Dermis blood vessel endothelial cell (primary cell): ENCODE measurements at places on chromosomes 2 and 18. TPM values are rescaled to one million over a fixed set of nuclear protein-coding genes. Genes with fewer than 3 reads are reported as not detected.

Gene EVX2
- total RNA-seq, result not detected in 2 replicates

DNA sequence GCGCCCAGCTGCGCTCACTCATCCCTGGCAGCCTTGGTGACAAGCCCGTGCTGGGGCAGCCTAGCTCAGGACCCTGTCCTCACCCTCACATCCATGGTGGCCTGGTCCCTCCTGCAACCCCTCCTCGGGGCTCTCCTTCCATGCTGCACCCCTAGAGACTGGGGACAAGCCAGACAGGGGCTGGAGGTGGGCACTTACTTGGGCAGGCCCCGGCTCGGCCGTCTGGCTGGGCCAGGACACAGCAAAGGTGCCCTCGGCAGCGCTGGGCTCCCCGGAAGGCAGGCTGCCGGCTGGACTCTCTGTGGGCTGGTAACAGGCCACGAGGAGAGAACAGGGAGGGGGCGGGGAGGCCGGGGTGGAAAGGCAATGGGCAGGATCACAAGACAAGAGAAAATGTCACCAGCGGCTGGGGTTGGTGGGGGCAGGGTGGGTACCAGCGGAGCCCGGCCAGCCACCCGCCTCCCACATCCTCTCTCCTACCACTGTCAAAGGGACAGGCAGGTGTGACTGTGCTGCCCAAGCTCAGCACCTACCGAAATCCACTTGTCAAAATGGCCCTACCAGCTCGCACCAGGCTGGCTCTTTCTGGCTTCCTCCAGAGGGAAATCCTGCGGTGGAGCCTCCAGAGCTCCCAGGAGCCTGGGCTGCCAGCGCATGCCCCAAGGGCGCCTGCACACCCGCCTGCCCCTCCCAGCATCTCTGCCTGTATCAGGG is 54.7 kb downstream of the BIN1 start:
- DNase-seq, result no peak

Gene CCDC85A
- total RNA-seq, result 15.8 and 21.4 TPM in 2 replicates

- DNase-seq, result no peak
Observed at GRCh38 chr2:6202756-6203155, 510.6 kb downstream of the SOX11 start.

DNA sequence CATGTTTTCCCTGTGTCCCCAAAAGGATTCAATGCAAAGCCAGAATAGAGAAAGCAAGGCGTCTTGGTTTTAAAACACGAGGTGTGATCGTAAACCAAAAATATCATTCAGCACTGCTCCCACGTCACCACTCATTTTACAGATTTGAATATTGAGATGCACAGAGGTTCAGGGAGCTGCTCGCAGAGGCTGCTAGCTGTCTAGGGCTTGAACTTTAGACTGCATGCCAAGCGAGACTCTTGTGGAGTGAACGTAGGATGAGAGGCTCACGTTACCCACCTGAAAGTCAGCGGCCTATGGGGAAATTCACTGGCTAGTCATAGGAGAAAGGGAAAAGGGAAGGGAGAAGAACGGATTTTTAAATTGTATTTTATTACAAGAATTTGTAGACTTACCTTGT is 130.1 kb downstream of the MBP start:
- DNase-seq, result no peak

Gene UGT1A6
- 0.88 and 2.2 TPM in 2 replicates for total RNA-seq

Gene GNAL
- total RNA-seq, result 0.51 and 0.68 TPM in 2 replicates

Gene REG3G
- not detected in 2 replicates for total RNA-seq

- peak; percentile 33 for DNase-seq
Observed at GRCh38 chr2:204545861-204546735, 823 bp downstream of the PARD3B start.

- DNase-seq, result no peak
Observed at GRCh38 chr2:164953279-164953678, 2.0 kb downstream of the SLC38A11 start.
